ENCODE measurements at places on chromosomes 7 and 10. TPM values are rescaled to one million over a fixed set of nuclear protein-coding genes. Genes with fewer than 3 reads are reported as not detected.
A peak's percentile ranks its signal among the peaks of the same experiment; 100 is the strongest.

- peaks cover 32% of the 10 kb centered on the region for H3K4me1 ChIP-seq
- H3K27ac ChIP-seq: peak within 1 kb of the TSS; percentile 92
- peak; percentile 81 for DNase-seq
- H3K36me3 ChIP-seq: peaks cover 10% of the 10 kb centered on the region
- H3K27me3 ChIP-seq: no peaks in the 10 kb centered on the region
These were observed at the start of gene SLC4A2 for GRCh38 chr7:151059367-151060112. SLC4A2 (plus strand) TSS chr7:151059589; CDS start chr7:151061988, 2,399 bp downstream.

- peaks cover 6% of the 10 kb centered on the region for H3K4me1 ChIP-seq
- no peaks in the 10 kb centered on the region for H3K36me3 ChIP-seq
- H3K27me3 ChIP-seq: peaks cover 28% of the 10 kb centered on the region
- H3K27ac ChIP-seq: no peak overlapping the region
- no peak overlapping the region for H3K4me3 ChIP-seq
- no peak for DNase-seq
These were observed 156.8 kb upstream of the FRMD4A start for GRCh38 chr10:14487488-14487883.

DNA sequence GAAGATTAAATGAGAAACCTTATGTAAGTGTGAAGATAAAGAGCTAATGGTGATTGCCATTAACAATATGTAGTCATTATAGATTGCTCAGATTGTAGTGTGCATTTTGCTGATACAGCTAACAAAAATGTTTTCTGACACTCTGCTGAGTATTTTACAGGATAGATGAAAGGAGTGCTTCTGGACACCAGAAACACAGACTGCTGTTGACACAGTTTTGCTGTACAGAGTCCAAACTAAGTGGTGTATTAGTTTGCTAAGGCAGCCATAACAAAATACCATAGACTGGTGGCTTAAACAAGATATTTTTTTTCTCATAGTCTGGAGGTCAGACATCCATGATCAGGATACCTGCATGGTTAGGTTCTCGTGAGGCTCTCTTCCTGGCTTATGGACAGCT is 2.2 kb downstream of the SMC3 start:
- H3K4me1 ChIP-seq: peaks cover 49% of the 10 kb centered on the region
- H3K4me3 ChIP-seq: peak overlapping the region; percentile 95
- no peak for DNase-seq
- H3K27me3 ChIP-seq: no peaks in the 10 kb centered on the region
- peaks cover 18% of the 10 kb centered on the region for H3K36me3 ChIP-seq
- no peak overlapping the region for H3K27ac ChIP-seq

- H3K4me1 ChIP-seq: peaks cover 21% of the 10 kb centered on the region
- no peak overlapping the region for H3K4me3 ChIP-seq
- H3K36me3 ChIP-seq: no peaks in the 10 kb centered on the region
- H3K27me3 ChIP-seq: peaks cover 4% of the 10 kb centered on the region
- H3K27ac ChIP-seq: no peak overlapping the region
These were observed 303.6 kb upstream of the PITRM1 start for GRCh38 chr10:3476186-3476585.

GRCh38 chr10:67550046-67550445 is 145.9 kb downstream of the CTNNA3 start:
- peaks cover 3% of the 10 kb centered on the region for H3K27me3 ChIP-seq
- no peak overlapping the region for H3K27ac ChIP-seq
- DNase-seq: no peak

DNA sequence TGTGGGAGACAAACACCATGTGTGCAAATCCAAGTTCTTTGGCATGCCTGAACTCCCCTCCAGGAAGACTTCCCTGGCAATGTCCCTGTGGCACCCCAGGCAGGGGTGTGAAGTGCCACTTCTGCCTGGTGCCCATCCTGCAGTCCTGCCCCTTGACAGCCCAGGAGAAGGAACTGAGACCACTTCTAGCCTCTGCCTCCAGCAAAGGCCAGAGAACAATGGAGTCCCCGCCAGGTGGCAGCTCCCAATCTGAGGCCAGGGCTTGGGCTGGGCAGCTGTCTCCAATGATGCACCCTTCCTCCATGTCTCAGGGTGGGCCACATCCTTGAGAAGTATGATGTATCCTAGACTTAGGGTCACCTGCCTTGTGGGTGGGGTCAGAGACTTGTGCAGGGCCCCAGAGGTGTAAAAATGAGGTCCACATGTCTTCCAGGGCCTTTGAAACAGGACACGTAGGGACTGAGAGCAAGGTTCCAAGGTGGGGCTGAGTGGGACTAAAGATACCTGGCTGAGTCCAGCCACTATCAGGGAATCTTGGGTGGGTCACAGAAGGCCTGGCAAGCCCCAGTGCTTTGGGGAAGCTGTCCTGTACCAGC is 5.5 kb downstream of the FXYD4 start:
- H3K27me3 ChIP-seq: no peaks in the 10 kb centered on the region
- H3K27ac ChIP-seq: no peak overlapping the region
- no peaks in the 10 kb centered on the region for H3K36me3 ChIP-seq
- no peak overlapping the region for H3K4me3 ChIP-seq
- no peak for DNase-seq

- peaks cover 6% of the 10 kb centered on the region for H3K4me1 ChIP-seq
- no peak overlapping the region for H3K27ac ChIP-seq
- no peak overlapping the region for H3K4me3 ChIP-seq
- peaks cover 53% of the 10 kb centered on the region for H3K36me3 ChIP-seq
- DNase-seq: no peak
- no peaks in the 10 kb centered on the region for H3K27me3 ChIP-seq
These were observed 40.0 kb downstream of the GARS1 start for GRCh38 chr7:30634634-30635201.

GRCh38 chr10:117553142-117553814 is 10.7 kb downstream of the EMX2 start:
- peaks cover 79% of the 10 kb centered on the region for H3K27me3 ChIP-seq
- DNase-seq: no peak
- no peak overlapping the region for H3K27ac ChIP-seq
- H3K36me3 ChIP-seq: peaks cover 2% of the 10 kb centered on the region
- no peak overlapping the region for H3K4me3 ChIP-seq

GRCh38 chr10:93573924-93574323 is 7.5 kb downstream of the FFAR4 start:
- H3K36me3 ChIP-seq: no peaks in the 10 kb centered on the region
- peaks cover 5% of the 10 kb centered on the region for H3K4me1 ChIP-seq
- H3K27me3 ChIP-seq: peaks cover 24% of the 10 kb centered on the region
- no peak overlapping the region for H3K4me3 ChIP-seq
- DNase-seq: no peak

DNA sequence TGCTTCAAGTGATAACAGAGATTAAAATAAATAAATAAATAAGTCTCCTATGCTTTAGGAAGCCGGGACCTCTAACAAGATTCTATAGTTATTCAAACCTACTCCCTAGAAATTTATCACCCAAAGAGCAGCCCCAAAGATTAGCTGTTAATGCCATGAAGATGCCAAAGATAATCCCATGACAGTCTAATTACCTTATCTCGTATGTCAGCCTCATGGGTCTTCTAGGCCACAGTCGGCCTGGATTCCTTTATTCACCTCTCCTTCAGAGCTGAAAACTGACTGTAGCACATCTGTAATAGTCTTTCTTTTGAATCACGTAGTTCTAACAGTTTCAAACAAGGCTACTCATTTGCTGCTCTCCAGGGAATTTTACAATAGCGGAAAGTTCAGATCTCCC is 24.2 kb downstream of the COL1A2 start:
- no peak overlapping the region for H3K27ac ChIP-seq
- H3K4me1 ChIP-seq: no peaks in the 10 kb centered on the region
- no peak overlapping the region for H3K4me3 ChIP-seq
- no peak for DNase-seq
- no peaks in the 10 kb centered on the region for H3K36me3 ChIP-seq

- peaks cover 46% of the 10 kb centered on the region for H3K36me3 ChIP-seq
- peak overlapping the region; percentile 95 for H3K4me3 ChIP-seq
- no peaks in the 10 kb centered on the region for H3K27me3 ChIP-seq
- DNase-seq: peak; percentile 78
- H3K27ac ChIP-seq: peak overlapping the region; percentile 99
These were observed 605 bp upstream of the NFKB2 start for GRCh38 chr10:102394801-102395399.

GRCh38 chr7:84017651-84018050 is 176.9 kb downstream of the SEMA3A start:
- no peaks in the 10 kb centered on the region for H3K4me1 ChIP-seq
- no peaks in the 10 kb centered on the region for H3K27me3 ChIP-seq
- no peak for DNase-seq
- no peak overlapping the region for H3K4me3 ChIP-seq

DNA sequence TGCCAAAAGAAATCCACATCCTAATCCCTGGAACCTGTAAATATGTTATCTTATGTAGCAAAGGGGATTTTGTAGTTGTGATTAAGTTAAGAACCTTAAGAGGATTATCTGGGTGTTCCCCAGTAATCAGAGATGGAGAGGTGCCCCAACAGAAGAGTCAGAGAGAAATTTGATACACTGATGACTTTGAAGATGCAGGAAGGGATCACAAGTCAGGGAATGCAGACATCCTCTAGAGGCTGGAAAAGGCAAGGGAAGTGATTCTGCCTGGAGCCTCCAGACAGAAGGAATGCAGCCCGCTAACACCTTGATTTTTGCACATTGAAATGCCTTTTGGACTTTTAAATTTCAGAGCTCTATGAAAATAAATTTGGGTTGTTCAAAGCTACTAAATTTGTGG is 531.7 kb downstream of the DNAJB9 start:
- no peak for DNase-seq
- H3K27ac ChIP-seq: no peak overlapping the region
- no peaks in the 10 kb centered on the region for H3K36me3 ChIP-seq
- H3K4me1 ChIP-seq: no peaks in the 10 kb centered on the region
- no peaks in the 10 kb centered on the region for H3K27me3 ChIP-seq

DNA sequence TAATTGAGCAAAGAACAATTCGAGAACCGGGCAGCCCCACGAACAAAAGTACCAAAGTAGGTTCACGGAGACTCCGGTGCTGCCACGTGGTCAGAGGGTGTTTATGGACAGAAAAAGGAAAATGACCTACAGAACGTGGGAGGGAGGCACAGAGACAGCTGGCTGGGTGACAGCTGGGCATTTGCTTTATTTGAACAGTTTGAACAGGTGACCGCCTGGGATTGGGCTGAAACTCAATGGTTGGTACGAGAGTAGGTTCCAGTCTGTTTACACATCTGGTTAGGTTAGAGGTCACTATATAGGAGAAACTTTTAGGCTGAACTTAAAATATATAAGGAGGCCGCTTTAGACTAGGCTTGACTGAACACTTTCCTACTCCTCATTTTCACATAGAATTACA is 50.6 kb upstream of the CELF2 start:
- no peaks in the 10 kb centered on the region for H3K4me1 ChIP-seq
- H3K36me3 ChIP-seq: no peaks in the 10 kb centered on the region
- no peak overlapping the region for H3K27ac ChIP-seq
- no peak for DNase-seq
- H3K27me3 ChIP-seq: peaks cover 9% of the 10 kb centered on the region

GRCh38 chr7:159201722-159202330 is 57.2 kb upstream of the VIPR2 start:
- peaks cover 12% of the 10 kb centered on the region for H3K4me1 ChIP-seq
- H3K27ac ChIP-seq: no peak overlapping the region
- no peak overlapping the region for H3K4me3 ChIP-seq
- no peaks in the 10 kb centered on the region for H3K36me3 ChIP-seq

DNA sequence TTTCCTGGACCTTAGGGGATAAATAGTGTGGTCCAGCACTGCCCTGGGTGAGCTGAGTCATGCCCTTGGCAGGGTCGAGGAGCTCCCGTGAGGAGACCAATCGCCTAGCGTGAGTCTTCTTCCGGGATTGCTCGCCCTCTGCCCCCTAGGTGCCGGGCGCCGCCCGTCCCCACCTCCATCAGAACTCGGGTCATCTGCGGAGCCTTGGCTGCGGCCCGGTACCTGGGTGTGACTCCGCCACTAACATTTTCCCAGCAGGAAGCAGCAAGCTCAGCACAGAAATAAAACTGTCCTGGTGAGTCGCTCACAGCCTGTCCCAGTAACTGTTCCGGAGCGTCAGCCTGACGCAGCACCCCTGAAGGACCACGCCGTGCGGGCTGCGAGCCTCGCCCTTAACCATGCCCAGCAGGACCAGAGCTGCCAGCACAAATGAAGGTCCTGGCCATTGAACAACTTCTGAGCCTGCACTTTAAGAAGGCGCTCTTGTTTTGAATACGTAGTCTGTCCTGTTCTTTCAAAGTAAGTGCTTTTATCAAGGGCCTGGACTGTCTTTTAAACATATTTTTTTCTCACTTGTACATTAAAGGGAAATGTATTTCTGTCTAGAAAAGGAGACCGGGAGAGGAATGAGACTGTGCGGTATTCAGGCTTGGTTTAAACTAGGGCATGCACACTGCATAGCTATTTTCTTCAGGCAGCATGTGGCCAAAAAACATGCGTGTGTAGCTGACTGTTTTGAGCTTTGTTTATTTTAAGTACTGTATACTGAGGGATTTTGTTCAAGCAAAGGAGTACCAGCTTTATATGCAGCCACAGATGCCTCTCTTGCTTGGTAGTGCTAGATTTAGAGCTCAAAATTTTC is 136.7 kb downstream of the HECW1 start:
- no peak overlapping the region for H3K4me3 ChIP-seq
- peaks cover 18% of the 10 kb centered on the region for H3K27me3 ChIP-seq
- H3K4me1 ChIP-seq: no peaks in the 10 kb centered on the region
- no peak overlapping the region for H3K27ac ChIP-seq
- DNase-seq: no peak
- H3K36me3 ChIP-seq: peaks cover 2% of the 10 kb centered on the region

GRCh38 chr7:28926871-28927597 is 31.1 kb downstream of the TRIL start:
- H3K4me3 ChIP-seq: peak overlapping the region; percentile 81
- DNase-seq: peak; percentile 46
- peaks cover 19% of the 10 kb centered on the region for H3K4me1 ChIP-seq
- H3K36me3 ChIP-seq: no peaks in the 10 kb centered on the region
- H3K27ac ChIP-seq: no peak overlapping the region
- peaks cover 19% of the 10 kb centered on the region for H3K27me3 ChIP-seq

- DNase-seq: no peak
- H3K27me3 ChIP-seq: peaks cover 11% of the 10 kb centered on the region
- H3K36me3 ChIP-seq: no peaks in the 10 kb centered on the region
- H3K4me3 ChIP-seq: no peak overlapping the region
- H3K4me1 ChIP-seq: peaks cover 3% of the 10 kb centered on the region
- H3K27ac ChIP-seq: no peak overlapping the region
These were observed 130.9 kb downstream of the TES start for GRCh38 chr7:116340943-116341907.

GRCh38 chr10:71974489-71975021 is 10.4 kb downstream of the CHST3 start:
- no peaks in the 10 kb centered on the region for H3K36me3 ChIP-seq
- H3K27ac ChIP-seq: peak overlapping the region; percentile 79

DNA sequence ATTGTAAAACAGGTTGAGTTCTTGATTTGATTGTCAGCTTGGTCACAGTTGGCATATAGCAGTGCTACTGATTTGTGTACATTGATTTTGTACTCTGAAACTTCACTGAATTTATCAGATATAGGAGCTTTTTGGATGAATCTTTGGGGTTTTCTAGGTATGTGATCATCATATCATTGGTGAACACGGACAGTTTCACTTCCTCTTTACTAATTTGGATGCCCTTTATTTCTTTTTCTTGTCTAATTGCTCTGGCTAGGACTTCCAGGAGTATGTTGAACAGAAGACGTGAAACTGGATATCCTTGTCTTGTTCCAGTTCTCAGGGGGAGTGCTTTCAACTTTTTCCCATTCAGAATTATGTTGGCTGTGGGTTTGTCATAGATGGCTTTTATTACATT is 86.9 kb downstream of the EXOC4 start:
- H3K4me1 ChIP-seq: peaks cover 7% of the 10 kb centered on the region
- DNase-seq: no peak
- H3K4me3 ChIP-seq: no peak overlapping the region
- peaks cover 81% of the 10 kb centered on the region for H3K36me3 ChIP-seq
- no peaks in the 10 kb centered on the region for H3K27me3 ChIP-seq

The TMEM140 gene
- total RNA-seq: 12.7 TPM

The GATA3 gene
- total RNA-seq: 8.4 TPM

The DOCK1 gene
- 0.76 TPM for total RNA-seq

The LIPM gene
- not detected for total RNA-seq

The PHYH gene
- total RNA-seq: 14.4 TPM

The COMTD1 gene
- 54.7 TPM for total RNA-seq

The NXPH1 gene
- total RNA-seq: not detected

All from activated naive CD8-positive, alpha-beta T cell treated with anti-CD3 and anti-CD28 coated beads for 36 hours (primary cell).